ENCODE measurements at places on chromosomes 4 and X. TPM values are rescaled to one million over a fixed set of nuclear protein-coding genes. Genes with fewer than 3 reads are reported as not detected.

- DNase-seq, result no peak
- H3K27me3 ChIP-seq, result peaks cover 8% of the 10 kb centered on the region
- peaks cover 20% of the 10 kb centered on the region for H3K4me1 ChIP-seq
Measured at GRCh38 chrX:66200050-66200664, 36.1 kb downstream of the HEPH start.

GRCh38 chrX:96684339-96685209 is at the start of gene DIAPH2:
Gene DIAPH2 (plus strand): TSS chrX:96684842.
- H3K27ac ChIP-seq, result peak within 1 kb of the TSS; percentile 99
- no peaks in the 10 kb centered on the region for H3K27me3 ChIP-seq
- peak within 1 kb of the TSS; percentile 98 for H3K4me3 ChIP-seq
- peaks cover 4% of the 10 kb centered on the region for H3K36me3 ChIP-seq
- DNase-seq, result peak; percentile 80
- peaks cover 24% of the 10 kb centered on the region for H3K4me1 ChIP-seq

DNA sequence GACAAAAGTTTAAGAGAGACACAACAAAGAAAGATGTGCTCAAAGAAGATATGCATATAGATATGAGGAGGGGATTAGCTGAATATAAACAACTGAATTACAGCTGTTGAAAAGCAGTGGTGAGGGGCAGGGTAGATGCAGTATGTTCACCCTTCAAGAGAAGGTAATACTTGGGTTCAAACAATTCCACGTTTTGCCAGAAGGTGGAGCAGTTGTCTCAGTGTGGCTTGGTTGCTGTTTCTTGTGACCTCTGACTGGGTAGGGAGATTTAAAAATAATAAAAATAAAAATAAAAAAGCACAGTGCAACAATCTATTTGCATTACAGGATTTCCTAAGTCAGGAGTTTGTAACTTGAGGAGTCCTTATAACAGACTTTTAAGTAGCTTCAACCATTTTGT is 23.3 kb downstream of the PHOX2B start:
- H3K27ac ChIP-seq, result no peak overlapping the region
- DNase-seq, result no peak
- H3K4me1 ChIP-seq, result no peaks in the 10 kb centered on the region
- no peak overlapping the region for H3K4me3 ChIP-seq
- peaks cover 4% of the 10 kb centered on the region for H3K27me3 ChIP-seq
- peaks cover 7% of the 10 kb centered on the region for H3K36me3 ChIP-seq

DNA sequence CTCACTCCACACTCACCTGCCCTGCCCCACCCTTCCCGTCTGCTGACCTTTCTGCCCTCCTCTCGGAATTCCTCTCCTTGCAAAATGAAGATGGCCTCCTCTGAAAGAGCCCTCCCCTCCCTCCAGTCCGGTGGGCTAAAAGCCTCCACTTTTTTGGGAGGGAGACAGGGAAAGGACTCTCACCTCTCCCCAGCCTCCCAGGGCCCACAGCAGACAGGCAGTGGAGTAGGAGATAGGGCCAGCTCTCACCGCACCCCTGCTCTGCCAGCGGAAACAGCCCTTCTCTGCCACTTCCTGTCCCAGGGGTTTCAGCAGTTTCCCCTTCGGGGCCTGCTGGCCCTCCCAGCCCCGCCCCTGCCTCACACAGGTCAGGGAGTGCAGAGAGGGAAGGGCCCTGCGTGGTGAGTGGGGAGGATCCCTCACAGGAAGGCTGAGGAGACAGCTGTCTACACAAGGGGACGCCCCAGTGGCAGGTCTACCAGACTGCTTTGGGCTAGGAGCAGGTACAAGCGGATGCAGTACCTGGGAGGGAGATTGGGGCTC is 18.2 kb downstream of the ELF4 start:
- H3K4me1 ChIP-seq, result peaks cover 25% of the 10 kb centered on the region
- peak overlapping the region; percentile 86 for H3K27ac ChIP-seq
- H3K4me3 ChIP-seq, result peak overlapping the region; percentile 81
- H3K27me3 ChIP-seq, result no peaks in the 10 kb centered on the region

Gene F11
- not detected for total RNA-seq

DNA sequence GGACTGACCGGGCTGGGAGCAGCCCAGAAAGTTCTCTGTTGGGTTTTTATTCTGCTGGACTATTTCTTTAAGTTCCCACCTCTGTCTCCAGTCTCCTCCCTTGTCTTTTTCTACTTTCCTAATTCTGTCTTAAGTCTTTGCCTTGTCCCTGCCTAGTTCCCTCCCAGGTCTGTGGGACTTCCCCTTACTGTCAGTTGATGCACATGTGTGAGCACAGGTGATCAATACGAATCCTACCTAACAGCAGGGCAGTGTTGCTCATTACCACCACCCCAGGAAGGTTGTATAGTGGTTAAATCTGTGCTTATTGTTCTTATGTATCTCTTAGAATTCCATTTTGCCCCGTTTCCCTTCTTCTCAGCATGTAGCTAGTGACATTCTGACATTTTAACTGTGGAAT is 62.1 kb downstream of the GALNTL6 start:
- H3K27ac ChIP-seq, result no peak overlapping the region
- H3K36me3 ChIP-seq, result no peaks in the 10 kb centered on the region
- H3K27me3 ChIP-seq, result no peaks in the 10 kb centered on the region
- no peaks in the 10 kb centered on the region for H3K4me1 ChIP-seq
- no peak for DNase-seq

- no peak overlapping the region for H3K27ac ChIP-seq
- H3K36me3 ChIP-seq, result no peaks in the 10 kb centered on the region
- DNase-seq, result no peak
- peaks cover 4% of the 10 kb centered on the region for H3K4me1 ChIP-seq
Measured at GRCh38 chr4:123352240-123352945, 44.2 kb upstream of the SPRY1 start.

DNA sequence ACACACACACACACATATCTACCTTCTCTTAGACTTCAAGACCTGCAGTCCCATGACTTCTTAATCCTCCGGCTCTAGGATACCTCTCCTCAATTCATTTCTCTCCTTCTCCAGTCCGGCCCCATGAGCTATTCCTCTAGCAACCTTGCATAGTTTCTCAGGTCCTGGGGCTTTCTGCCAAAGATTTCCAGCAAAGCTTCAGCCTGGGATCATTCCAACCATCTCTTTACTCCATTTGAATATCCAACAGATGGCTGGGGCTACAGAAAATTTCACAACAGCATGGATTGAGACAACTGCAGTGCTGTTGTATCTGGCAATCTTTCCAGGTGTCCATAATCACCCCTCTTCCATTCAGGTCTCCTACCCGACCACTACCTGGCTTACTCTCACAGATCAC is 184.1 kb downstream of the DCHS2 start:
- no peaks in the 10 kb centered on the region for H3K36me3 ChIP-seq
- H3K4me1 ChIP-seq, result no peaks in the 10 kb centered on the region

GRCh38 chr4:121656269-121656641 is 40.5 kb downstream of the ANXA5 start:
- no peaks in the 10 kb centered on the region for H3K36me3 ChIP-seq
- H3K27ac ChIP-seq, result no peak overlapping the region
- H3K27me3 ChIP-seq, result peaks cover 28% of the 10 kb centered on the region
- no peak overlapping the region for H3K4me3 ChIP-seq
- H3K4me1 ChIP-seq, result peaks cover 7% of the 10 kb centered on the region

- DNase-seq, result no peak
- H3K4me3 ChIP-seq, result no peak overlapping the region
- no peaks in the 10 kb centered on the region for H3K4me1 ChIP-seq
- no peak overlapping the region for H3K27ac ChIP-seq
- peaks cover 9% of the 10 kb centered on the region for H3K27me3 ChIP-seq
Measured at GRCh38 chrX:136051611-136052010, 66.4 kb downstream of the SLC9A6 start.

Gene C1GALT1C1
- total RNA-seq, result 26.1 TPM

Gene KCND1
- 6.2 TPM for total RNA-seq

GRCh38 chr4:101277671-101278070 is 69.7 kb downstream of the PPP3CA start:
- H3K4me3 ChIP-seq, result no peak overlapping the region
- no peaks in the 10 kb centered on the region for H3K27me3 ChIP-seq
- DNase-seq, result no peak

Gene PCDH18
- not detected for total RNA-seq

DNA sequence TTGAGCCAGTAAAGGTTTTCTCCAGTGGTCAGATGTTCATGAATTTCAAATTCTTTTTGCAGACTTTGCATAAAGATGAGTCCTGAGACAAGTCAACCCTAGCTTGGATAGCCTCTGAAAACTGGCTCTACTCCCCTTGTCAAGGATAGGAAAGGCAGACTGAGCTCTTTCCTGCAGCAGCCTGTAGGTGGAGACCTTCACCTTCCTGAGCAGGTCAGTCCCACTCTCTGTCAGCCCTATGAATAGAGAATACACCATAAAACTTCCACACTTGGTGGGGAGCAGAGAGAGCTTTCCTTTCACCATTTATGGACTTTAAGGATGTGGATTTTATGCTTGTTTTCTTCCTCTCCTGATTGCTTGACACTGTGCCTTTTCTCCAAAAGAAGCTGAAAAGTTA is 41.9 kb downstream of the PCDH19 start:
- H3K4me3 ChIP-seq, result no peak overlapping the region
- DNase-seq, result no peak
- no peak overlapping the region for H3K27ac ChIP-seq
- no peaks in the 10 kb centered on the region for H3K4me1 ChIP-seq

DNA sequence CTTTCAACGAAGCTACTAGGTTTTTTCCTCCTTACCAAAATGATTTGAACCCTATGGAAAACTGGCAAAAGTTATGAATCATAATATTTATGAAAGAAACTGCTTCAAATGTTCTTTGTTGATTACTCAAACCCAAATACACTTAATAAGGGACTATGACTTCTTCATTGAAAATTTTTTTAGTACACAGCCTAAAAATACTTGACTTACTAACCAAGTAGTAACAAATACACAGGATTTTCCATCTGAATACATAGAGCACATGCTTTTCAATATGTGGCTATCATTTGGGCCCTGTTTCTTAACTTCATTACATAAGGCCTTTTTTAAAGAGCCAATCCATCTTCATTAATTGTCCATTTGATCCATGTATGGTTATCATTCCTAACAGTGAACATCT is 171.5 kb downstream of the FBXW7 start:
- peaks cover 9% of the 10 kb centered on the region for H3K36me3 ChIP-seq
- no peak overlapping the region for H3K4me3 ChIP-seq
- H3K27me3 ChIP-seq, result no peaks in the 10 kb centered on the region
- no peak overlapping the region for H3K27ac ChIP-seq

Gene LRCH2
- total RNA-seq, result not detected

All from natural killer cell treated with Interleukin-12 subunit alpha and Interleukin-12 subunit beta and Interleukin-15 and Interleukin-18, amount 100 ng/mL, for 72 hours (primary cell).